ENCODE measurements at places on chromosomes 13 and 19. TPM values are rescaled to one million over a fixed set of nuclear protein-coding genes. Genes with fewer than 3 reads are reported as not detected.

- DNase-seq, result no peak
These were observed 2.9 kb downstream of the FCER2 start for GRCh38 chr19:7699003-7699402.

DNA sequence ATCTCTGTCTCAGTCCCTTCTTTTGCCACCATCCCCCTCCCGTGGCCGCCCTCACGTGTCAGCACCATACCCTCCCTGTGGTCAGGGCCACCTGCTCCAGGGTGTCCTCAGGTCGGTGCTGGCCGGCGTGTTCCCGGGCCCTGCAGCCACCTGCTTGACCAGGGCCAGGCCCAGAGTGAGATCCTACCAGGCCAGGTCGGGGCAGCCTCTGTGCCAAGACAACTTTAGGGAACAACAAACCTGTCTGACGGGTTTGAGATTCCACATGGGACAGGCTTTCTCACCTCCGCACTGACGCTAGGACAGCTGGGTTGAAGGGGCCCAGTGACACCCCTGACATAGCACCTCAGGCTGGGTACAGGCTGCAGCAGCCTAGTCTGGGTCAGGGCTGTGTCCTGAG, 7.5 kb upstream of the SBNO2 start:
- no peak for DNase-seq

GRCh38 chr13:50116430-50116973, 101.3 kb downstream of the KCNRG start:
- no peak for DNase-seq

- DNase-seq, result no peak
These were observed 4.9 kb downstream of the SMAD9 start for GRCh38 chr13:36915106-36915505.

GRCh38 chr19:16153582-16154336, 10.3 kb downstream of the HSH2D start:
- no peak for DNase-seq

DNA sequence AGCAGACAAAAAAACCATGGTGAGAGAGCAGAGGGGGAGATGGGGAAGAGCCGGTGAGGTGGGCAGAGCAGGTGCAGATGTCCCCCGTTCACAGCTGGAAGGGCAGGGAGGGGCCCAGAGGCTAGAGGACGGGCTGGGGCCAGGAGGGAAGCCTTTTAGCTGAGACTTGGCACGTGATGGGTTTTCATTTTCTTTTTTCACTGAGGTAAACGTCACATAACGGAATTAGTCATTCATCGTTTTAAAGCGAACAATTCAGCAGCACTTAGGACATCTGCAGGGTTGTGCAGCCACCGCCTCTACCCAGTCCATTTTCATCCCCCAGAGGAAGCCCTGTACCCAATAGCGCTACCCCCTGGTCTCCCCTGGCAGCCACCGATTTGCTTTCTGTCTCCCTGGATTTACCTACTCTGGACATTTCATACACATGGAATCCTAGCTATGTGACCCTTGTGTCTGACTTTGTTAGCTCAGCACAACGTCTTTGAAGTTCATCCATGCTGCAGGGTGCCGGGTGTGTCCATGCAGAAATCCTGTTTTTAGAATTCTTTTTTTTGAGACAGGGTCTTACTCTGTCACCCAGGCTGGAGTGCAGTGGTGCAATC, 16.0 kb upstream of the EMC10 start:
- DNase-seq, result no peak

- DNase-seq, result peak; percentile 92
These were observed 5.2 kb downstream of the TRIP10 start for GRCh38 chr19:6744381-6745301.

DNA sequence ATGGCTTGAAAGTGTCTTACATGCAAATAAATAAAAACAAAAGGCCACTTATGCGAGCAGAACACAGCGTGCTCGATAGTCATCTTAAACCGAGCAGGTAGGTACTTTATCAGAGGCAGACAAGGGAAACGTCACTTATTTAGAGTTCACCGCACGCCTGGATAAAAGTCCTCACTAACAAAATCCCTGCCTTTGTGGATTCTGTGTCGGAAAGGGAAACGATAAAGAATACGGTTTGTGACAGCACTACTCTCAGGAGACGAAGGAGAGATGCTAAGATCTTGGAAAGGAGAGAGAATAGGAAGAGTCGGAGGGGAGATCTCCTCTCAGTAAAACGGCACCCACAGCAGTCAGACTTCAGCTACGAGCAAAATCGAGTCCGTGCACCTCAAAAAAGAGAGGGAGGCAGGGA, 581 bp downstream of the RCBTB1 start:
- DNase-seq, result no peak

DNA sequence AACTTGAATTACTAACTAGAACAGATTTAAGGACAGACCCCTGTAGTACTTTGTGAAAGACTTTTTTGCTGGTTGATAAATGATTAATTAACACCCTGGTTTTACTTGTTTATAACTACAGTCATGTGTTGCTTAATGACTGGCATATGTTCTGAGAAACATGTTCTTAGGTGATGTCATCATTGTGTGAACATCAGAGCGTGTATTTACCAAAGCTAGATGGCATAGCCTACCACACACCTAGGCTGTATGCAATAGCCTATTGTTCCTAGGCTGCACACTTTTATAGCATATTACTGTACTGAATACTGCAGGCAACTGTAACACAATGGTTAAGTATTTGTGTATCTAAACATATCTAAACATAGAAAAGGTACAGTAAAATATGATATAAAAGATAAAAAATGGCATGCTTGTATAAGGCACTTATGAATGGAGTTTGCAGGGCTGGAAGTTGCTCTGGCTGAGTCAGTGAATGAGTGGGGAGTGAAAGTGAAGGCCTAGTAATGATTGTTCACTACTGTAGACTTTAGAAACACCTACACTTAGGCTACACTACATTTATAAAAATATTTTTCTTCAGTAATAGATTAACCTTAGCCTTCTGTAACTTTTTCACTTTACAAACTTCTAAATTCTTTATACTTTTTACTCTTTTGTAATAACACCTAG, 260.3 kb downstream of the KCNRG start:
- DNase-seq, result no peak

GRCh38 chr13:106083620-106084350, 451.7 kb downstream of the EFNB2 start:
- no peak for DNase-seq

DNA sequence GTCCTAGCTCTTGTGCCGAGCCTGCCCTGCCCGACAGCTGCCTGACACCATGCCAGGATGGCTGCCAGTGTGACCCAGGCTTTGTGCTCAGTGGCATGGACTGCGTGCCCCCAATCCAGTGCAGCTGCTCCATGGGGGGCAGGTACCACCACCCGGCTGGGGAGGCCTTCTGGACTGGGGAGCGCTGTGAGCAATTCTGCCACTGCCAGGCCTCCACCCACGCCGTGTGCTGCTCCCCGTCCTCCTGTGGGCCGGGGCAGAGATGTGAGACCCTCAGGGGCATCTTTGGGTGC, 9.4 kb upstream of the FXYD3 start:
- no peak for DNase-seq

DNA sequence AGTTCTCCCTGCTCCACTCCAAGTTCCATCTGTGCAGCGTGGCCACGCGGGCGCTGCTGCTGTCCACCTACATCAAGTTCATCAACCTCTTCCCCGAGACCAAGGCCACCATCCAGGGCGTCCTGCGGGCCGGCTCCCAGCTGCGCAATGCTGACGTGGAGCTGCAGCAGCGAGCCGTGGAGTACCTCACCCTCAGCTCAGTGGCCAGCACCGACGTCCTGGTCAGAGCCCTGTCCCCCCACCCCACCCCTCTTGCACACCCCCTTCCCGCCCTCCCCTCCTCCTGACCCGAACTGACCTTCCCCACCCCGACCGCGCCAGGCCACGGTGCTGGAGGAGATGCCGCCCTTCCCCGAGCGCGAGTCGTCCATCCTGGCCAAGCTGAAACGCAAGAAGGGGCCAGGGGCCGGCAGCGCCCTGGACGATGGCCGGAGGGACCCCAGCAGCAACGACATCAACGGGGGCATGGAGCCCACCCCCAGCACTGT, 11.6 kb downstream of the FUZ start:
- DNase-seq, result no peak

GRCh38 chr13:79740991-79741390, 260.0 kb downstream of the NDFIP2 start:
- no peak for DNase-seq

GRCh38 chr13:111852725-111853518, 214.0 kb upstream of the SOX1 start:
- no peak for DNase-seq

- DNase-seq, result no peak
These were observed at the start of gene ADGRE3 for GRCh38 chr19:14674764-14675163. Gene ADGRE3 (minus strand): TSS chr19:14674844. CDS start chr19:14674770, 74 bp downstream.

The ZNF534 gene
- 0.38 TPM for polyA plus RNA-seq

The ZNF93 gene
- 24.2 TPM for polyA plus RNA-seq

The PSPN gene
- polyA plus RNA-seq, result 2.4 TPM

The IRGC gene
- polyA plus RNA-seq, result not detected

The MYBPC2 gene
- polyA plus RNA-seq, result 0.45 TPM

The FAM216B gene
- polyA plus RNA-seq, result 11.4 TPM

The SCAF1 gene
- polyA plus RNA-seq, result 18.4 TPM

The ZFP14 gene
- polyA plus RNA-seq, result 11.0 TPM

Measured in right lung (tissue), 10 donors.